Hindlimb muscle (tissue), 1 donor: ENCODE measurements at places on chromosomes 13 and 19.

- DNase-seq: no peak
These were observed 85.5 kb upstream of the OXGR1 start for GRCh38 chr13:97079726-97080125.

DNA sequence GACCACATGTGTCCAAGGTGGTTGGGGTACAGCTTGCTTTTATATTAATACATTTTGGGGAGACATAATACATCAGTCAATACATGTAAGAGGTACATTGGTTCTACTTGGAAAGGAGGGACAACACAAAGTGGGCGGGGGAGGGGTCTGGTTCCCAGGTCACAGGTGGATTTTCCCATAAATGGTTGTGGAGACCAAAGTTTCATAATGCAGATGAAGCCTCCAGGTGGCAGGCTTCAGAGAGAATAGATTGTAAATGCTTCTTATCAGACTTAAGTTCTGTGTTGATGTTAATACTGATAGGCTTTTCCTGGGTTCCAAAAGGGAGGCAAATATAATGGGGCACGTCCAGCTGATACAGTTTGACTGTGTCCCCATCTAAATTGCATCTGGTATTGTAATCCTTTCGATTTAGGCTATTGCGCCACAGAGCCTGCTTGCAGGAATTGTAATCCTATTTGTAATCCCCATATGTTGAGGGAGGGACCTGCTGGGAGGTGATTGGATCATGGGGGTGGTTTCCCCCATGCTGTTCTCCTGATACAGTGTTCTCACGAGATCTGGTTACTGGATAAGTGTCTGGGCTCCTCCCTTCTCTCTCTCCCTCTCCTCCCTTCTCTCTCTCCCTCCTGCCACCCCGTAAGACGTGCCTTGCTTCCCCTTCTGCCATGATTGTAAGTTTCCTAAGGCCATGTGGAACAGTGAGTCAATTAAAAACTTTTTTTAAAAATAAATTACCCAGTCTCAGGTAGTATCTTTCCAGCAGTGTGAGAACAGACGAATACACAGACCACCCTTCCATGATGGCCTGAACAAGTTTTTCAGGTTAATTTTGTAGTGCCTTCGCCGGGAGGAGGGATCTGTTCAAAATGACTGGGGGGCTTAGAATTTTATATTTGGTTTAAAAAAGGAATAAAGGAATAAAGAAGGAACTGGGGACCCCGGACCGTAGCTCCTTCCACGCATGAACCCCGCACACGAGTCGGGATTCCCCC is 44.9 kb downstream of the ZNF823 start:
- peak; percentile 18 for DNase-seq

- DNase-seq: peak; percentile 95
These were observed 1.4 kb downstream of the PEG3 start for GRCh38 chr19:56838909-56839651.

GRCh38 chr13:41971848-41972247 is 10.9 kb upstream of the VWA8 start:
- DNase-seq: no peak

DNA sequence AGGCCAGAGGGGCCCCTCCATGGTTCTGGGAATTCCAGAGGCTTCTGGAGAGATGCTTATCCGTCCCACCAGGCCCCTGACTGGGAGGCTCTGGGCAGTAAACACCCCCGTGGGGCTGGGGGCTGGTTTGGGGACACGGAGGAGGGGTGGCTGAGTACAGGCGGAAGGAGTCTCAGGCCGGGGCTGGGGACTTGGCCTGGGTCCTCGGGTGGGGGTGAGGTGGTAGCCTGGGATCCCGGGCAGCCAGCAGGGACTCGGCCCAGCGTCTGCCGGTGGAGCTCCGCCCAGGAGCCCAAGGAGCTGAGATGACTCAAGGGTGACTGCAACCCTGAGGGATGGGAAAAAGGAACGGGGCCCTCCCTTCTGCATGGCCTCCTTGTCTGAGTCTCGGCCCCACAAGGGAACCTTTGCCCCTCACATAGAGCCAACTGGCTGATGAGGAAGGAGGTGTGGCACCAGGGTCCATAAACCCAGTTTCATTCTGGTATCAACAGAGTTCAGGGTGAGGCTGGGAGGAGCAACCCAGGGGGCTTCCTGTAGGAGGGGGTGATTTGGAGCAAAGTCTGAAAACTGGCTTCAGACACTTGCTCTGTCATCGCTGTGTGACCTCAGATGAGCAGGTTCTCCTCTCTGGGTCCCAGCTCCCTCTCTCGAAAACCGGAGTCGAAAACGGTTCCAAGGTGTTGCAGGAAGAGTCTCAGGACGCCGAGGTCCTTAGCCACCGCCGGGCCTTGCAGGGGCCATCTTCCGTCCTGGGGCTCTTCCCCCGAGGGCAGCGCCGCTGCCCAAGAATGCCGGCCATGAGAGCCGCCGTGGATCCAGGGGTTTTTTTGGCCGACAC is 809 bp downstream of the MISP start:
- no peak for DNase-seq

DNA sequence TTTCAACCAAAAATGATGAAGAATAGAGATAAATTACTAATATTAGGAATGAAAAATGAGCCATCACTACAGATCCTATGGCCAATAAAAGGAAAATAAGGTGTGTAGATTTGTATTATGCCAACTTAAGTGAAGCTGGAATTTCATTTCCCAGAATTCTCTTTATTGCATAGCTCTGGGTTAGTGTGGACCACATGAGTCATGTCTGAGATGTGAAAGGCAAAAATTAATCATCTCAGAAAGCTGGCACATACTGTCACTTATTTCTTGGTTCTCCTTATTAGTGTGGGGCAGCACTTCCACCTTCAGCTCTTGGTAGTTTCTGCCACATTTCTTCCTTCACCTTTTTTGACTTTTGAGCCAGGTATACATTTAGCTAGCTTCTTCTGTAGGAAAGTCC is 82.6 kb downstream of the KATNAL1 start:
- no peak for DNase-seq

DNA sequence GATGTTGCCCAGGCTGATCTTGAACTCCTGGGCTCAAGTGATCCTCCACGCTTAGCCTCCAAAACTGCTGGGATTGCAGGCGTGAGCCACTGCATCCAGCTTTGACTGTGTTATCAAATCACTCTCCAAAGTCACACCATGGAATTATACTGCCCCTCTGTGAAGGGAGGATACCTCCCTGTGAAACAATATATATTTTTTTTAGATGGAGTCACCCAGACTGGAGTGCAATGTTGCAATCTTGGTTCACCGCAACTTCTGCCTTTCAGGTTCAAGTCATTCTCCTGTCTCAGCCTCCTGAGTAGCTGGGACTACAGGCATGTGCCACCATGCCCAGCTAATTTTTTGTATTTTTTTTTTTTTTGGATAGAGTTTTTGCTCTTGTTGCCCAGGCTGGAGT is 7.7 kb downstream of the TYK2 start:
- DNase-seq: no peak

DNA sequence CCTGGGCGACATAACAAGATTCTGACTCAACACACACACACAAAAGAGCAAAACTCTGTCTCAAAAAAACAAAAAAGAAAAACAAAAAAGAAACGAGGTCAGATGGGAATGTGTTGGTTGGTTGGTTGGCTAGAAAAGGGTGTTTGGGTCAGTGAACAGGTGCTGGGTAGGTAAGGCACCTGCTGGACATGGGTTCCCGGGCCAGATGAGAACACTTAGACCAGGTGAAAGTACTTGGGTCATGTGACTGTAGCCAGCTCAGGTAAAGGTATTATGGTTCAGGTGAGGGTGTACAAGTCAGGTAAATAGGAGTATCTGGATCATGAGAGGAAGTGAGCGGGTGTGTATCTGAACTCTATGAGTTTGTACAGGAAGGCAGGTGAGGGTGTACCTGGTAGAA is 14.5 kb upstream of the ZNF414 start:
- no peak for DNase-seq

DNA sequence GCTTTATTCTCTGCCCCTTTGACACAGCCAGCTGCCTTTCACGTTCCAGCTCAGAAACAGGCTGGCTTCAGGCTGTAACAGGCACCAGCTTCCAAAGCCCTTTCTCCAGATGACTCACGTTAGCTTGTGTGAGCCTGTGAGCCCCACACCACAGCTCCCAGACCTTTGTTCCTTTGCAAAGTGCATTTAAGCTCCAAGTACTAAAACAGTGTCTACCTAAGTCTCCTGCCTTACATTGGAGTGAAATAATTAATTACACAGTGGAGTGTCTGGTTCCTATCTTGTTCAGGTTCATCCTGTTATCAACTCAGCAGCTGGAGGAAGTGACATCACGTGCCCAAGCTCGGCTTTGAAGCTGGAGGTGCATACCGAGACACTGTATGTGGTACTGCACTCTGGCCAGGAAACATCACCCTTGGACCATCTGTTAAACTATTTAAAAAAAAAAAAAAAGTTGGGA is 475.8 kb downstream of the FOXO1 start:
- peak; percentile 46 for DNase-seq

- no peak for DNase-seq
These were observed 78.8 kb downstream of the MAP4K1 start for GRCh38 chr19:38538793-38539528.

DNA sequence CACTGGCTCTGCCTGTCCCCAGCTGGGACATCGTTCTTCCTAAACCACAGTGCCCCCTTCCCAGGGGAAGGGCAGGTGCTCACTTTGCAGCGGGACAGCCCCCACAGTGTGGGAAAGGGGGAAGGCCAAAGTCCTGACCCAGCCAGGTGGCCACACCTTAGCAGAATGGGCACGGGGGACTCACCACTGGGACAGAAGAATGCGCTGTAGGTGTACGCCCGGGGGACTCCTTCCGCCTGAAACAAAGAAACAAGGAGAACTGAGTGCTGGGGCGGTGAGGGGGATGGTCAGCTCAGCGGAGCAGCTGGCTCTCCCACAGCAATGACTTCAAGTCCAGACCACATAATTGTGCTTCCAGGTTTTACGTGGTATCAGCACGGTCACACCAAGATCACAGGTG is 49.4 kb downstream of the F2RL3 start:
- no peak for DNase-seq

GRCh38 chr13:25241007-25241406 is 46.3 kb downstream of the MTMR6 start:
- DNase-seq: no peak

DNA sequence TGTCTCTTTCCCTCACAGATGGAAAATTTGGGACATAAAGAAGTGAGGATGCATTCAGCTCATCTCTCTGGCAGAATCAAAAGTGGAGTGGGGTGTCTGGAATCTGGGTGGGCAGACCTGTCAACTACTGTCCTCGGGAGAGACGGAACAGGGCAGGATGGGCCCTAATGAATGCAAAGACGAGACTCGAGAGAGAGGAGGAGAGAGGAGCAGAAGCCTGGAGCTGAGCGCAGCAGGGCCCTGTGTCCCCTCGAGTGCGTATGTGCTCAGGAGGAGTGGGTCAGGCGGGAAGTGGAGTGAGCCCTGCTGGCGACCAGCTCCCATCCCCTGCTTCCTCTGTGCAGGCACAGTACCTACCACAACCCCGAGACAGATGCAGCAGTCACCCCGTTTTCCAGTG is 78.9 kb downstream of the TEX29 start:
- no peak for DNase-seq

GRCh38 chr19:12970070-12970820 is 869 bp downstream of the DAND5 start:
- DNase-seq: no peak

DNA sequence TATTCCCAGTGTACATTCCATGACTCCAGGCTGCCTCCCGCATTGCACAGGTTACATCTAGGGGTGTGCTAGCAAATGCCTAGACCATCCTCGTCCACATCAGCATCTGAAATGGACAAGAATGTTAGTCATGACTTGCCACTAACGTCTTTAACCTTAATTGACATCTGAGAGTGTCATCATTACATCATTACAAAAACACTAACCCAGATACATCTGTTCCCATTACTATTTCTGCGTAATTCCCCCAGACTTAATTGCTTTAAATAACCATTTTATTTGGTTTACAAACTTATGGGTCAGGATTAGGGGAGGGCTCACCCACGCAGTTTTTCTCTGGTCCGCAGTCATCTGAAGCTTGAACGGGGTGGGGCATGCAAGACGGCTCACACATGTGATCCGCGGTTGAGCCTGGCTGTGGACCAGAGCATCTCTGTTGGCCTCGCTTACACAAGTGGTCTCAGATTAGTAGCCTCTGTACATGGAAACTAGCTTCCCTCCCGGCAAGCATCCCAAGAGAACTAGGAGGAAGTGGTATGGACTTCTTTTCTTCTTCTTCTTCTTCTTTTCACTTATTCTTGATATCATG is 15.9 kb downstream of the KL start:
- DNase-seq: no peak

DNA sequence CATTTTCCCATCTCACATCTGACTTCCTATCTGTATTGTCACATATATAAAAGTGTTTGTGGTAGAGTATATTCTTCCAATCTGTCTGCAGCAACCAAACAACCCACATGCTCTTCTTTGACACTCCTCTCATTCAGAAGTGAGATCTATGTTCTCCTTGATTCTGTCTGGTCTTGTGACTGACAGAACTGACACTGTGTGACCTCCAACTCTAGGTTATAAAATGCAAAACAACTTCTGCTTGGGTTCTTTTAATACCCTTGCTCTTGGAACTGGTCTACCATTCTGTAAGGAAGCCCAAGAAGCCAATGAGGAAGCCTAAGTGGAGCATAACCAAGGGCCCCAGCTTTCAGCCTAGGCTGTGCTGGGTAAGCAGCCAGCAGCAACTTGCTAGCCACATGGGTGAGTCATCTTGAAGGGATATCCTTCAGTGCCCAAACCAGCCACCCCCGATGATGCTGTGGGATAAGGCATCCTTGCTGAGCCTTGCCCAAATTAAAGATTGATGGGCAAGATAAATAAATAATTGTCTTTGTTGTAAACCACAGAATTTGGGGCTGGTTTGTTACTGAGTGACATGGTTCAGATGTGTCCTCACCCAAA is 18.4 kb upstream of the ITM2B start:
- DNase-seq: no peak

DNA sequence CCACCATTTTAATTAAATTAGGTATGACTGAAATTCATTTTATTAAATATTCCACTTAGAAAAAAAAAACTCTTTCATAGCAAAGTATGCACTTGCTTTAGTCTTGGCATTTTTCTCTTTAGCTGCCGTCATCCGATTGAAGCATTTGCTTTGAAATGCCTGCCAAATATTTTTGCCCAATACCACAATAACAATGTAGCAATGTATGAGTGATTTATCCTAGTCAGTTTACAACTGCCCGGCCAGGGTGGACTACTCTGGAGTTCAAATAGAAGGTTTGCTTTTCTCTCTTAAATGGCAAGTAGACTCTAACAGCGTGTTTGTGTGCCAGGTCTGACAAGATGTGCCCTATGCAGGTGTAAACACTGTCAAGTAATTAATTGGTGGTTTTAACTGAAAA is 675.3 kb upstream of the SGCG start:
- peak; percentile 45 for DNase-seq

DNA sequence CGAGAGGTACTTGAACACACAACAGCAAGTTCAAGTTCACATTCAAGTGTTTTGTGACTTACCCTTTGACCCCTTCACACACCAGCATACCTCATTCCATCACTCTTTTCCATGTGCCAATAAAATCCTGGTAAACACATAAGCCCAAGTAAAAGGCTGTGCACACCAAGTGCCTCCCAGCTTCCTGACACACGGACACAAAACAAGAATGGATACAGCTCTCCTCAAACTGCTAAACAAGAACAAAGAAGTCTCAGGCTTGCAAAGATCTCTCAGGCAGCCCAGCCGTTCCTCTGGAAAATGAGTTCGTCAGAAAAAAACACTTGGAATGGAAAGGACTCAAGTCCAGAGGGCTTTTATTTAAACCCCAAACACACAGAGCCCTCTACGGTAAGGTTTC is 83.7 kb downstream of the NUFIP1 start:
- DNase-seq: peak; percentile 25
